ENCODE measurements at places on chromosomes 3 and 15.

DNA sequence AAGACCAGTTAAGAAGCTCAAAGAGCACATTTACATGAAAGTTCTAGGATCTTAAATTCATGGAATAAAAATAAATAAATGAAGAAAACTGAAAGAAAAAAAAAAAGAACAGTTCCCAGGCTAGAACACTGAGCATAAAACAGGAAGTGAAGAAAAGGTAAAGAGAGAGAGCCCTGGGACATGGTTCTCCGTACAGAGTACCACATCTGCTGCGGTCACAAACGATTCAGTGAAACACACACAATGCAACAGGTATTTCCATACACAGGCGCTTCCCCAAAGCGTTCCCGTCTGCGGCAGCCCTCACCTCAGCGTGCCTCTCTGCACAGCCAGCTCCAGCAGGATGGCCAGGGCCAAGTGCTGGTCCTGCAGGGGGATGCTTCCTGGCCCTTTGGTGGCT, 49.4 kb downstream of the HERC2 start:
- no peak for DNase-seq

GRCh38 chr15:44918136-44918535, 38.4 kb upstream of the TERB2 start:
- DNase-seq = no peak

GRCh38 chr3:120033596-120033995, 60.7 kb downstream of the GSK3B start:
- DNase-seq = no peak

DNA sequence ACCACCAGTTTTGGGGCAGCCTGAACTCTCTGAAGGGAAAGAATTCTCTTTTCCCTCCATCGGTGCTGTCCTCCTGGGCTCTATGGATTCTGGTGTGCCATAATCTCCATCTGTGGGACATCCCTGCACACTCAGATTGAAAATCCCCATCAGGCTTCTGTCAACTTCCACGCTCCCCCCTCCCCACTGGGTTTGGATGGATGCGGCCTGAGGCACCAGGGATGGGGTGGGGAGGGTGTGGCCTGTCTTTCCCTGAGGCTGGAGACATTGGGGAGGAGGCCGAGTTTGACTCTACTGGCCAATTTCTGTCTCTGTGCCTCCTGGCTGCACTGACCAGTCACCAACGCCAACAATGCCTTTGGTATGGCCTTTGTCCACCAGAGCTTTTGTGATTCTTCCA, 16.3 kb upstream of the FBLN2 start:
- no peak for DNase-seq

- no peak for DNase-seq
Observed at GRCh38 chr3:146895026-146895749, 290.0 kb upstream of the PLSCR5 start.

GRCh38 chr3:48639944-48640606, 4.8 kb upstream of the SLC26A6 start:
- DNase-seq = no peak

DNA sequence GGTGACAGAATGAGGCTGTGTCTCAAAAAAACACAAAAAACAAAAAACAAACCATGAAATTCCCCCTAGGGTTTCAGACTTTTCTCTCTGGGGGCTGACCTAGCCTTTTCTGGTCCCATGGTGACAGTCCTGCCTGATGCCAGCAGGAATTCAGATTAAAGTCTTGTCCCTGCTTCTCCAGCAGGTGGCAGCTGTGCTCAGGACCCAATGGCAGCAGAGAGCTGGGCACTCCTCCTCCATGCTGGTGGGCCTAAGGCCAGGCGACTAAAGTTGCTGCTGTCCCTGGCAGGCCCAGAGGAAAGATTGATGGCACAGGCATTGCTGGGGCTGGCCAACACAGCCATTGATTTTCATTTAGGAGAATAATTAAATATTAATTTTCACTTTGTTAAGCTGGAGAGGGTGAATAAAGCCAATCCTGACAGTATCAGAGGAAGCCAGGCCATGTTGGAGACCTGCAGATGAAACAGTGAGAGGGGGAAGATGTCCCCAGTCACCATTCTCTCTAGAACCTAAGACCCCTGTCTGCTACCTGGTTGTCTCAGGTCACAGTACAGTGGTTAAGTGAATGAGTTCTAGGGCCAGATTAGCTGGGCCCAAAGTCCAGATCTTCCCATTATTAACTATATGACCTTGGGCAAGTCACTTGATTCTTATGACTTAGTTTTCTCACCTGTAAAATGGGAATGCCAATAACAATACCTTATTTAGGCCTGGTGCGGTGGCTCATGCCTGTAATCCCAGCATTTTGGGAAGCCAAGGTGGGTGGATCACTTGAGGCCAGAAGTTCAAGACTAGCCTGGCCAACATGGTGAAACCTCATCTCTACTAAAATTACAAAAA, 7.1 kb downstream of the CELF6 start:
- peak; percentile 40 for DNase-seq

- DNase-seq = no peak
Observed at GRCh38 chr3:101847328-101847727, 2.0 kb upstream of the NFKBIZ start.

- no peak for DNase-seq
Observed at GRCh38 chr15:61764141-61764540, 296.1 kb downstream of the VPS13C start.

- no peak for DNase-seq
Observed at GRCh38 chr3:171753665-171754408, 56.4 kb downstream of the PLD1 start.

DNA sequence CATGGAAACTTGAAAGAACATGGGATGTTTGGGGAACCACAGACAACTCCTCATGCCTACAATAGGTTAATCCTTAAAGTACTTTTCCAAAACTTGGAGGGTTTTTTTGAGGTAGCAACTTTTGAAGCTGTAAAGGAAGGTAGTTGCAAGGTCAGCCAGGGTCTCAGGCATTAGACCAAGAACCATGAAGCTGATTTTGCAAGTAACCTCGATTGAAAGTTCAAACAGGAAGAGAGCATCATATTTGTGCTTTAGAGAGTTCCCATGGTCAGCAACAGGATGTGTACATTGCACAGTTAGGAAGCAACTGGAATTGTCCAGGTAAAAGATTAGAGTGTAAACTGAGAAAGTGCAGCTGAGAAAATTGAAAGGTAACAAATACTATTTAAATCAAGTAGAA, 199.8 kb upstream of the NR2F2 start:
- DNase-seq = no peak

GRCh38 chr3:73786998-73787397, 162.3 kb upstream of the PDZRN3 start:
- DNase-seq = no peak

- no peak for DNase-seq
Observed at GRCh38 chr15:92606126-92606835, 49.3 kb downstream of the FAM174B start.

DNA sequence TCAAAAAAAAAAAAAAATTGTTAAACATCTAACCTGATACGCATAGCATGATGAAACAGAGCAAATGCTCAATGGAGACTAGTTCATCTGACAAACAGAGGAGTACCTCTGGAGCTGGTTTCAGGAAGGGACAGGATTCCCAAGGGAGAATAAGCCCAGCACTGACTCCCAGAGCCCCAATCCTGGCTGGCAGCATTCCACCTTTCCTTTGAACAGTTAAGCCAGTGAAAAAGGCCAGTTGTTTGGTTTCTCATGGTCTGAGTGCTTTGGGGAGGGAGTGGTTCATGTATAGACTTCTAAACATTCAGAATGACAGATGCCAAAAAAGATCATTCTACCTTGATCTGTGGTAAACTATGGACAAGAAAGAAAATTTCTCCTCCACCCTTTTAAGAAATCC, 277.9 kb upstream of the RARB start:
- no peak for DNase-seq

- no peak for DNase-seq
Observed at GRCh38 chr3:37054370-37054769, 61.1 kb downstream of the MLH1 start.

DNA sequence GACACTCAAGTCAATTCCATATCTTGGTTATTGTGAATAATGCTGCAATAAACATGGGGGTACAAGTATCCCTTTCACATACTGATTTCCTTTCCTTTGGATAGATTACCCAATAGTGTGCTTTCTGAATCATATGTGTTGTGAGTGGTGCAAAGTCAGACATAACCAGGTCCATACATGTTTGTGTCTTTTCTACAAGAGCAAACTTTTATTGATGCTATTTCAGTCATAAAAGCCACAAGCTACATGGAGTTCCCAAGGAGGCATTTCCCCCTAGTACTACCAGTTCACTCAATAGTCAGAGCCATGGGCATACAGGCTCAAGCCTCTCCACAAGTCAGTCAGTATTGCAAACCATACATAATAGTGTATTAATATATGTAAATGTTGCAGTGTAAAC, 10.1 kb downstream of the CEP63 start:
- no peak for DNase-seq

DNA sequence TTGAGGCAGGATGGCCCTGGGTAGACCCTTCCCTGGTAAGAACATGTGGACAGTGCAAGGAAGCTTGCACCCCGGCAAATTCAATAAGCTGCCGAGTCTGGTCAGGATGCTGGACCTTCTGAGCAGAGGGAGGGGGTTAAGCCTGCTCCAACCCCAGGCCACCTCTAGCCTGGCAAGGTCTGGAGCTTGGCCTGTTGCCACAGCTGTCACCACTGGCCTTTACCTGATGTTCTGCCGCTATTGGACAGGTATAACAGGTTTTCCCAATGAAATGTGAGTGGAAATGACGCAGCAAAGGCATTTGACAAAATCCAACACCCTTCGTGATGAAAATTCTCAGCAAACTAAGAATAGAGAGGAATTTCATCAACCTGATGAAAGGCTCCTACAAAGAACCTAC, 699 bp upstream of the MESP1 start:
- DNase-seq = no peak

DNA sequence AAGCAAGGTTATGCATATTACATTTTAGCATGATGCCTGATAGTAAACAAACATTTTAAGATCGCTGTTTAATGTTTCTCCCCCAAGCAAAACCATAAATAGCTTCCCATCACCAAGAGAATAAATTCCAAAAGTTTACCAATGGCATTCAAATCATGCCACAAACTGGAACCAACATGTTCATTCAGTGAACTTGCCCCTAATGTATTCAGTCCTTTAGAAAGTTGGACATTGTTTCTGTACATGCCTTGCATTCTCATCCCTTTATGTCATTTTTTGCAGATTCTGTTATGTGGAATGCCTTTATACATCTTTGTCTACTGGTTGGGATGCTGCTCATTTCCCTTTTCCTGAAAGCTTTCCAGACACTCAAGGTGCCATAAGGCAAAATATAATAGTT, 105.5 kb downstream of the PYDC2 start:
- DNase-seq = no peak

Measured in activated CD4-positive, alpha-beta T cell treated with anti-CD3 and anti-CD28 coated beads for 24 hours (primary cell).